ENCODE measurements at places on chromosomes 3 and 15. TPM values are rescaled to one million over a fixed set of nuclear protein-coding genes. Genes with fewer than 3 reads are reported as not detected.
A peak's percentile ranks its signal among the peaks of the same experiment; 100 is the strongest.

DNA sequence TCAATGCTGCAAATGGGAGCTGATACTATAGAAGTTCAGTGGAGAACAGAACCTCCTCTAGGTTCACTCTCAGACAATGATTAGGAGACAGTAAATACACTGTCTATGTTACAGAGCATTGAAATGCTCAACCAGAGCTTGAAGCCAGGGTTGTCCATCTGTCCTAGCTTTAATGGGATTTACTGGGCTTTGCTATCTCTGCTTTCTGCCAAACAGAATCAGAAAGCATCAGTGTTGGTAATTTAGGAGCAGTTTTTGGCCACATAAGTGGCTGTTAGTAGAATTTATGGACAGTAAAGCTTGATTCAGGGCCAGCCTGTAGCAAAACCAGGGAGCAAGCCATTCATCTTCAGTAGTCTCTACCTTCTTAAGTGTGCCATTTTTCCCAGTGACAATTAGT, 396.3 kb downstream of the LSAMP start:
- no peak for DNase-seq

GRCh38 chr3:121660356-121661171, at the start of gene HCLS1:
HCLS1 (minus strand) TSS chr3:121660903; CDS start chr3:121658347, 2,556 bp downstream.
- DNase-seq = peak; percentile 46

DNA sequence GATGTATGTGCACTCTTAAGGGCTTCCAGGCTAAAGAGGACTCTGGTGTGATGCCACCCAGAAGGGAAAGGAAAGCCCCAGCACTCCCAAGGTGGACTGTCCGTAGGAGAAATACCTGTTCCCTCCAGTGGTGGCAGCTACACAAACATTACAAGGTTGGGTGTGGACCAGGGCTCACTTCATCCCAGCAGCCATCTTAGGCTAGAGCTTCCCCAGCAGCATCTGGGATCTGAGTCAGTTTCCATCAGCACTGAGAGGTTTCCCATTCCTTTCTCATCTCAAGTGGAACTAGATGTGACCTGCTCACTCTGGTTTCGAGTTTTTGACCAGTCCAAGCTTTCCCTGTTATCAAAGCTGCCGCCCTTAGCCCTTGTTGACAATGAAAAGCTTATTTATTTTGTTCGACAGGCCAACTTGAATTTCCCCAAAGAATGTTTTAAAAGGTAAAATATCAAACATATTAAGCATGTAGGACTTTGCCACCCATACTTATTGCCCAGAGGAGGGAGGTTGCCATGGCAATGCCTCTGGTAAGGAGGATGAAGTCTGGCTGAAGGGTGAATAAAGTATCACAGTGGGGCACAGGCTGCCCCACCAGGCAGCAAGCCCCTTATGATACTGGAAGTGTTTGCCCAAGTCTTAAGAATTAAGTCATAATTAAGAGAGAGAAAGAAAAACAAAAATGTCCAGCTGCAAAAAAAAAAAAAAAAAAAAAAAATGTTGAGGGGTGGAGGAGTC, 28.9 kb downstream of the CLDN18 start:
- DNase-seq = no peak

GRCh38 chr15:66730168-66731021, 28.4 kb downstream of the SMAD6 start:
- DNase-seq = no peak

GRCh38 chr3:10546820-10547263, 41.5 kb upstream of the ATP2B2 start:
- no peak for DNase-seq

DNA sequence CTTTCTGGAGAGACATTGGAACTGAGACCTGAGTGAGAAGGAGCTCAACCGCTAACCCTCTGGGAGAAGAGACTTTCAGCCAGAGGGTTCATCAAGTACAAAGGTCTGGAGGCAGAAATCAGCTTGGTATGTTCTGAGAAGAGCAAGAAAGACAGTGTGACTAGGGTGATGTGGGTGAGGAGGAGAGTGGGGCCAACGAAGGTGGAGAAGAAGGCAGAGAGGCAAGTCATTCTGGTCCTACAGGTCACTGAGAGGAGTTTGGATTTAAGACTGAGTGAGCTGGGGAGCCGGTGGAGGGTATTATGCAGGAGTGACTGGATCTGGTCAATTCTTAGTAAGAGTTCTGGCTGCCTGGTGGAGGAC, 12.2 kb downstream of the XIRP1 start:
- no peak for DNase-seq

DNA sequence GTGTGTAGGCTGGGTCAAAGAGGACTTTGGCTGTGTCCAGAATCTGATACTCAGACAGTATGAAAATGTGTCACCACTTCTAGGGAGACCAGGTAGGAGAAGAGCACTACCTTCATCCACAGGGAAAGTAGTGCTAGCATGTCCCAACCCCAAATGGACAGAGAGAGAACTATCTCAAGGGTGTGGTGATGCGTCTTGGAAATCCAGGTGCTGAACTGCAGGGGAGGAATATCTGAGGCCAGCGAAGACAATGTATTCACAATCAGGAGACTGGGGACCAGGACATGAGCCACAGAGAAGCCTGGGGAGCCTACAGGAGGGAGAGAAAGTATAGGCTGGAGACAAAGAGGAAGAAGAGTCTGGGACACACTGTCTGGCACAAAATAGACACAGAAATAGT, 152.0 kb upstream of the WNT5A start:
- no peak for DNase-seq

DNA sequence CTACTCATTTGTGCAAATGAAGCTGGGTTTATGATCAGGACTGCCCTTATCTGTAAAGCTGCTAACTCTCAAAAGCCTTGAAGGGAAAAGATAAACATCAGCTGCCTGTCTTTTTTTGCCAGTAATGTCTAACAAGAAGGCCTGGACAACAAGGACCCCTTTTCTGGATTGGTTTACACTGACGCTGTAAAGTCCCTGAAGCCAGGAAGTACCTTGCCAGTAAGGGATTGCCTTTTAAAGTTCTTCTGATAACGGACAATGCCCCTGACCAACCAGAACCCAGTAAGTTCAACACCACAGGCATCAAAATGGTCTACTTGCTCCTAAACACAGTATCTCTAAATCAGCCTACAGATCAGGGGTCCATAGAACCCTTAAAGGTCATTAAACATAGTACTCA, 178.0 kb downstream of the PCCB start:
- no peak for DNase-seq

KBTBD12 gene
- total RNA-seq = 4.1 TPM

- DNase-seq = peak; percentile 50
Observed at GRCh38 chr3:129469026-129469425, 29.0 kb downstream of the IFT122 start.

GRCh38 chr3:74617776-74618175, 3.3 kb upstream of the CNTN3 start:
- no peak for DNase-seq

- DNase-seq = peak; percentile 22
Observed at GRCh38 chr3:130276203-130276803, 69.2 kb upstream of the COL6A5 start.

CYP8B1 gene
- total RNA-seq = 0.20 TPM

DNA sequence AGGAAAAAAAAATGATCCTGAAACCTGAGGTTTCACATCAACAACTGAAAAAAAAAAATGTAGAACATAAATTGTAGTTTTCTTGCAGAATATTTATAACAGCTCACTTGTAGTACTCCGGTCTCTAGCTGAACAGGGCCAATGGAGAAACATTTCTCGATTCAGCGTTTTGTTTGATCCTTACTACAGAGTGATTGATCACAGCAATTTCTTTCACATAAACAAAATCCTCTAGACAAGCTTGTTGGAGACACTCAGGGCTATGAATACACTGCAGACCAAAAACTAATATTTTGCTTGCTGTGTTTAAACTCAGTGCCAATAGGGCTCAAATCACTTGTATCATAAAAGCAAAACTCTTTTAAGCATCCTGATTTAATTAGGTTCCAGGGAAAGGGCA, 127.0 kb upstream of the CNTN6 start:
- no peak for DNase-seq

- DNase-seq = no peak
Observed at GRCh38 chr3:165406425-165406824, 210.2 kb upstream of the SLITRK3 start.

LSG1 gene
- total RNA-seq = 34.8 TPM

GRCh38 chr15:41429003-41429890, 12.4 kb downstream of the RTF1 start:
- DNase-seq = peak; percentile 23

DNA sequence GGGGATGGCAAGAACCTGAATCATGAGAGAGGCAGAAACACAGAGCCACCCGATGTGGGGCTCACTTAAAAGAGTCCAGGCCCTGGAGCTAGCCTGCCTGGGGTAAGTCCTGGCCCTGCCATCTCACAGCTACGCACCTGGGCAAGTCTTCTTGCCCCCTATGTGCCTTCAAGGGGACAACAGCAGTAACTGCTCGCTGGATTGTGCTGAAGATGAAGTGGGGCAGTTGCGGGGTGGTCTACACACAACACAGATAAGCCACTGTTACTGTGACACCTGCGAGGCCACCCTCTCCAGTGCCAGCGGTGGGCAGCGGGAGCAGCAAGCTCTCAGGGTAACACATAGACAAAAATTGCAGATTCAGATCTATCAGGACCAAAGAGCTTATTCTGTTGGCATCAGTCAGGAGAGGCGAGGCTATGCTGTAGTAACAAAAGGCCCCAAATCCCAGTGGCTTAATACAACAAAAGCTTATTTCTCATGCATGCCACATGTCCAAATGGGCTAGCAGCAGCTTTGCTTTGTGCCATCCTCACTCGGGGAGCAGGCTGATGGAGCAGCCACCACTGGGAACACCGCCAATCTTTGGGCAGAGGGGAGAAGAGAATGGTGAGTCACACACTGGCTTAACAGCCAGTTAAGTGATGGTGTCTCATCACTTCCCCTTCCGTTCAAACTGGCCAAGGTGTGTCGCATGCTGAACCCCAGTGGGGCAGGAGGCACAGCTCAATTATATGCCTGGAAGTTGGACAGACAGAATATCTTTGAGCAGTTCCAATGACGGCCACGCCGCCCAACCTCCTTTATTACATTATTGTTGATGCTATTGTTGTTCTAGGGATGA, 78.3 kb downstream of the WNT7A start:
- DNase-seq = no peak
